ENCODE measurements at places on chromosomes 2 and 18. TPM values are rescaled to one million over a fixed set of nuclear protein-coding genes. Genes with fewer than 3 reads are reported as not detected.

DNA sequence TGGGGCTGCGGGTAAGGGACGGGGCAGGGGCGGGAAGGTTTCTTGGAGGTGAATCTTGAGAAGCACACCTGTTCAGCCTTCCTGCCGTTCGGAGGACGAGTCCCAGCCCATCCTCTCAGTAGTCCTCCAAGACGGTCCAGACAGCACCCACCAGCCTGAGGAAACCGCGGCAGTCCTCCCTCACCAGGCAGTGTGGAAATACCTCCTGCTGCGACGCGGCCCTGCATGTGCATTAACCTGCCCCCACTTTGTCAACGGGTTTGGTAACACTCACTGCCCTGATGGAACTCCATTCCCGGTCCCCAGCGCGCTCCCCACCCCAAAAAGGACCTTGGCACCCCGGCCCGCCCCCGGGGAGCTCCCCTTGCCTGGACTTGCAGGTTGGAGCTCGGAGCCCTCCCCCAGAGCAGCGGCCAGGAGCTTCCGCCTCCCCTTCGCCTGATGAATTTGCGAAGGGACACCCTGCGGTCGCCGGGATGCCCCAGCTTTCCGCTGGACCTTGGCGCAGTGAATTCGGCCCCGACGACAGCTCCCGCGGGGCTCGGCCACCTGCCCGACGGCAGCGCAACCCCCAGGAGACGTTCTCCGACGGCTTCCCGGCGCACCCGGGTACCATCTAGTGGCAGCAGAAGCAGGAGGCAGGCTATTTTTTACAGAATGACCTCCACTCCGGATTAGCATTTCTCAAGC is 31.5 kb downstream of the ACVR1C start:
- DNase-seq: no peak

- DNase-seq: no peak
These were observed 287.4 kb upstream of the EPAS1 start for GRCh38 chr2:46009772-46010171.

- DNase-seq: no peak
These were observed 13.0 kb downstream of the KANSL1L start for GRCh38 chr2:210158236-210158635.

- no peak for DNase-seq
These were observed 297.9 kb downstream of the NDUFA10 start for GRCh38 chr2:239727182-239727775.

- DNase-seq: no peak
These were observed 118.5 kb upstream of the HDAC4 start for GRCh38 chr2:239519089-239519920.

DNA sequence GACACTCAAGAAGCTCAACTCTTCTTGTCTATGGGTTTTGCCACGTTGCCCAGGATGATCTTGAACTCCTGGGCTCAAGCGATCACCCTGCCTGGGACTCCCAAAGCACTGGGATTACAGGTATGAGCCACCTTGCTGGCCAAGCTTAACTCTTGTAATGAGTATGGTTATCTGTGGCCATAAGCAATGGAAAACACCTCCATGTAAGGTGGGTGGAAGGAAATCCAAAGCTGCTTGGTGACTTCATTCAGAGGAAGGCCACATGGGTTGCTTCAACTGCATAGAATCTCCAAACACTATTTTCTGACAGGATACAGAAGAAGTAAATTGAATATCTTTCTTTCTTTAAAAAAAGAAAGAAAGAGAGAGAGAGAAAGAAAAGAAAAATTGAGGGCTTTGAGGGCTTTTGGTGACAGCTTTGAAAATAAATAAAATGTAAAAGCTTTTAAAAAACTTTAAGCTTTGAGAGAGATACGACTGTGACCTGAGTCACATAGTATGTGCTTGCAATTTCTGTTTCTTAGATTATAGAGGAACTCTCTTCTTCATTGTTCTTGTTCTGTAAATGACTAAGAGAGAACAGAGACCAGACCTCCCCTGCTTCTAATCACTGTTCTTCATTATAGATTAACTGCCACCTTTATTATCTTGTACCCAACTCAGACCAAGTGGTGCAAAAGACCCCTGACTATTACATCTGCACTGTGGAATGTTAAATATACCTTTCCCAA is 123.1 kb upstream of the NDUFV2 start:
- DNase-seq: no peak

DNA sequence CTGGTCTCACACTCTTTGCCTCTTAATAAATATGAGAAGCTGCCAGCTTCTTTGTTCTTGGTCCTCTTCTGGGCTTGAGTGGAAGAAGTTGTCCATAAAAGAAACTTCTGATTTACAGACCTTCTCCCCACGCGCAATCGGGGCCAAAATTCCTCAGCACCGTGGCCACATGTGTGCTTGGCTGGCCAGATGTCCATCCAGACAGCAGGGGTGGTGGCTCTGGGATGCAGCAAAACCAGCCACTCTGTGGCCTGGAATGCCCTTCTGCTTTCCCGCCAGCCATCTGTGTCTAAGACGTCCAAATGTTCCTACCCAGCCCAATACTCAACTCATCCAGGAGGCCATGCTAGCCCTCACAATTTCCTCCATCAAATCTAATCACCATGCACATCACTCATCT is 250.8 kb downstream of the EN1 start:
- DNase-seq: no peak

The MAP3K20 gene
- polyA plus RNA-seq: 26.0 TPM

The EFHD1 gene
- polyA plus RNA-seq: 75.7 TPM

The SLC11A1 gene
- 1.5 TPM for polyA plus RNA-seq

The ADCYAP1 gene
- polyA plus RNA-seq: 0.40 TPM
